ENCODE measurements at places on chromosomes 6 and 20.

DNA sequence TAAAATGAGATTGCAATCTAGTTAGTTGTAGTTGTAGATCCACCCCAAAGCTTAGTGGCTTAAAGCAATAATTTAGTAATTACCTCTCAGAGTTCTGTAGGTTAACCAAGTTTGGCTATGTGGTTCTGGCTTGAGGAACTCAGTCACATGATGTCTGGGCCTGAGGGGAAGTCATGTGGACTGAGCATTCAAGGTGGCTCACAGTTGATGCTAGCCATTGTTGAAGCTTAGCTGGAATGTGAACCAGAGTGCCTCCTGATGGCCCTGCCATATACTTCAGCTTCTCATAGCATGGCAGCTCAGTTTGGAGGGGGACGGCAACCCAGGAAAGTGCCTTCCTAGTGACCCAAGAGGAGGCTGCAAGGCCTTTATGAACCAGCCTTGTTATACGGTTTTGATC lies 263.2 kb upstream of the RNF217 start:
- DNase-seq, result no peak

DNA sequence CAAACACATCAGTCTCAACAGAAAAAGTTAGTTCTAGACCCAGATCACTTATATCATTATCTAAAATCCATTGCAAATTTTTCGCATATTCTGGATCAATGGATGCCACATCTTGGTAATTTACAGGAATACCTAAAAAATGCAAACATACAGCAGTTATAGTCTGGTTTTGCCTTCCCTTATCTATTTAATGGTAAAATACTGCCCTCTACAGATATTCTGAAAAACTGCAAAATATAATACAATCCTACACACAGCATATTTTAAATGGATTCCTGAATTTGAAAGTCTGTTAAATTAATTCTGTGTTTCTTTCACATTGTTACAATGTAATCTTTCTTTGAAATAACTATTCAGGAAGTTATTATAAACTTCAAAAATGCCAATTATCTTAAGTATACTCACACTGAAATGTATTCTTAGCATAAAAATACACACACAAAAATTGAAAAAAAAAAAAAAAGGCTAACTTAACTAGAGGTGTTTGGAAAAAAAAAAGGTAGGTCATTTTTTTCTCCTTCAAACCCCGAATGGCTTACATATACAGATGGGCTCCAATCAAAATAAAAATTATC lies 88.4 kb downstream of the HACE1 start:
- peak; percentile 11 for DNase-seq

DNA sequence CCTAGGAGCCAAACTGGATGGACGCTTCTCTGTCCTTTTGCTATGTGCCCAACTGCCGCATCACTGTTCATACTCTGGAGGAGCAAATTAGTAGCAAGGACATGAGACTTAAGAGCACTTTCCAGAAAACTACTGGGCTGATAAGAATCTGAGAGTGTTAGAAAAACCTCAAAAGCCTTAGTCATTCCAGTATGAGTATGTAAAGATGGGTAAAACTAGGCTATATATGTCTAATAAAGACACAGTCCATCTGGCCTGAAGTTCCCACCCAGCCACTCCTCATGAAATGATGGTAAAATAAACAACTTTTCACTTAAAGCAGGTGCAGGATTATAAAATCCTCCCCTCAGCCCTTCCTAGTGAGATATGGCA lies 30.6 kb downstream of the SHLD1 start:
- no peak for DNase-seq

- no peak for DNase-seq
Observed at GRCh38 chr20:12074111-12074655, 156.5 kb downstream of the BTBD3 start.

- DNase-seq, result no peak
Observed at GRCh38 chr6:127813699-127814027, 87.2 kb downstream of the THEMIS start.

- DNase-seq, result no peak
Observed at GRCh38 chr6:159422041-159422984, 253.1 kb downstream of the FNDC1 start.

- DNase-seq, result peak; percentile 77
Observed at GRCh38 chr20:63473555-63474449, 1.3 kb upstream of the KCNQ2 start.

- no peak for DNase-seq
Observed at GRCh38 chr6:112017760-112018537, 36.0 kb upstream of the CCN6 start.

- DNase-seq, result no peak
Observed at GRCh38 chr20:13432126-13432525, 206.6 kb downstream of the TASP1 start.

- peak; percentile 9 for DNase-seq
Observed at GRCh38 chr6:123965894-123966293, 162.2 kb downstream of the NKAIN2 start.

GRCh38 chr6:6775074-6775473 lies 186.6 kb downstream of the LY86 start:
- DNase-seq, result peak; percentile 76

DNA sequence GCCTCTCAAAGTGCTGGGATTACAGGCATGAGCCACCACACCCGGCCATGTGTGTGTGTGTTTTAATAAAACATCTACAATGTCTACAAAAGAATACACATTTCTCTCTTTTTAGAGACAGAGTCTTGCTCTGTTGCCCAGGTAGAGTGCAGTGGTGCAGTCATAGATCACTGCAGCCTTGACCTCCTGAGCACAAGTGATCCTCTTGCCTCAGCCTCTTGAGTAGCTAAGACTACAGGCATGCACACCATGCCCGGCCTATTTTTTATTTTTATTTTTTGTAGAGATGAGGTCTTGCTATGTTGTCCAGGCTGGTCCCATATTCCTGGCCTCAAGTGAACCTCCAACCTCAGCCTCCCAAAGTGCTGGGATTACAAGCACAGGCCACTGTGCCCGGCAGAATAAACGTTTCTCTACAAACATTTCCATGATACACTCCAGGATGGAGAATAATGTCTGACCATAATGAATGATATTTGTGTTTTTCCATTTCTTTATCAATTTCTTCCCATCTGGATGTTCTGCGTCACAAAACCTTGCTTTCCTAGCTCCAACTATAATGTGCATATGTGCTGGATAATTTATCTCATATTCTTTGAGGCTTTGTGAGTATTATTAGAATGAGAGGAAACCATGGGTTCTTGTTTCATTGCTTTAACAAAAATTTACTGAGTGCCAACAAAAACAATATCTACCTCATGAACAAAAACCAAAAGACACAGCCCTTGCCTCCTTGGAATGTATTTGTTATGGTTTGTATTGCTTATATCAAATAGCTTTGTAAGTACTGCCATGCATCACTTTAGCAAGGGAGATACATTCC lies 28.6 kb upstream of the CCN2 start:
- no peak for DNase-seq

DNA sequence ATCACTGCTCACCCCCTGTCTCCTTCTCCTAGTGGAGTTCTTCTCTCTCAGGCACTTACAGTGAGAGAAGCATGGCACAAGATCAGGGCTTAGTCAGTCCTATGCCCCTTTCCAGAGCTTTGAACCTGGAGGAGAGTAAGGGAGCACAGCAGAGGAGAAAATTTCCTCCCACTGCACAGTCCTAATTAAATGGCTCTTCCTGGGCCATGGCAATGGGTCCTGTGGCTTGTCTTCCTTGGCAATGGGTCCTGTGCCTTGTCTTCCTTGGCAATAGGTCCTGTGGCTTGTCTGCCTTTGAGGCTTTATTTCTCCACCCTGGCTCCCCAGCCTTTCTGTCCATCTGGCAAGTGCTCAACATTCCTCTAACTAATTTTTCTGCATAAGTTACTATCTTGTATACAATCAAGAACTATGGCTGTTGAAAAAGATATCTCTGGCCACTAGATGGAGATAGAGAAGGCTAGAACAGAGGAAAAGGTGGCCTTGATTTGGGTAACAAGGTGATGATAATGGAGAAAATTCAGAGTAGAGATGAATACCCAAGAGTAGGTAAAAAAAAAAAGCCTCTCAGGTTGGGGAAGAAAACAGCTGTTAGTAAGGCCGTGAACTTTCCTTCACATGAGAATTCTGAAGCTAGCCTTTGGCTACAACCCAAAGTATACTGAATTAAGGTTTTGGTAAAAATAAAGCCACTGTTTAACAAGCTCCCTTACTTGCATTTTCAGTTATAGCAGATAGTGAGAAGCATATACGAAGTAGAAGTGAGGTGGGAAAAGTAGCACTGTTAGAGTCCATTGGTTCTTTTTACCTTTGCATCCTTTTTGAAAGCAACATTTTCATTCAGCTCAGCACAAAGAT lies 504.9 kb downstream of the DOK5 start:
- DNase-seq, result peak; percentile 3

- DNase-seq, result no peak
Observed at GRCh38 chr20:49614338-49615050, 46.6 kb upstream of the PTGIS start.

- DNase-seq, result no peak
Observed at GRCh38 chr6:128241216-128241615, 279.2 kb downstream of the PTPRK start.

DNA sequence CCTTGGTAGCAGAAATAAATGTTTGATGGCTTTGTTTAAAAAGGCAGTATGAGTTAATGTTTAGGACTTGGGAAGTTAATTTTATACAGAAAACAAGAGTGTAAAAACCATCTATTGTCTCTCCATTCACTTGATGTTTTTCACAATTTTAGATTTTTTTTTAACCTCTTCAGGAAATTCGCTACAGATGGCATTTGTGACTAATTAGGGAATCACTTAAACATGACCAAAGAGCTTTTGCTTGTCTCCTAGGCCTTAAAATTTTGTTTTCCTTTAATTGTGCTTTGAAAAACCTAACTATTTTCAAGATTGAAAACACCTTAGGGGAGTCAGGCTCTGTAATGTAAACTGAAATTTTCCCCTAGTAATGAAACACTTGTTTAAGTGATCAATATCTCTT lies 17.3 kb downstream of the TULP4 start:
- DNase-seq, result no peak

GRCh38 chr6:14671261-14671681 lies 553.7 kb downstream of the CD83 start:
- no peak for DNase-seq

GRCh38 chr6:130933712-130934200 lies 106.5 kb downstream of the SMLR1 start:
- peak; percentile 45 for DNase-seq

DNA sequence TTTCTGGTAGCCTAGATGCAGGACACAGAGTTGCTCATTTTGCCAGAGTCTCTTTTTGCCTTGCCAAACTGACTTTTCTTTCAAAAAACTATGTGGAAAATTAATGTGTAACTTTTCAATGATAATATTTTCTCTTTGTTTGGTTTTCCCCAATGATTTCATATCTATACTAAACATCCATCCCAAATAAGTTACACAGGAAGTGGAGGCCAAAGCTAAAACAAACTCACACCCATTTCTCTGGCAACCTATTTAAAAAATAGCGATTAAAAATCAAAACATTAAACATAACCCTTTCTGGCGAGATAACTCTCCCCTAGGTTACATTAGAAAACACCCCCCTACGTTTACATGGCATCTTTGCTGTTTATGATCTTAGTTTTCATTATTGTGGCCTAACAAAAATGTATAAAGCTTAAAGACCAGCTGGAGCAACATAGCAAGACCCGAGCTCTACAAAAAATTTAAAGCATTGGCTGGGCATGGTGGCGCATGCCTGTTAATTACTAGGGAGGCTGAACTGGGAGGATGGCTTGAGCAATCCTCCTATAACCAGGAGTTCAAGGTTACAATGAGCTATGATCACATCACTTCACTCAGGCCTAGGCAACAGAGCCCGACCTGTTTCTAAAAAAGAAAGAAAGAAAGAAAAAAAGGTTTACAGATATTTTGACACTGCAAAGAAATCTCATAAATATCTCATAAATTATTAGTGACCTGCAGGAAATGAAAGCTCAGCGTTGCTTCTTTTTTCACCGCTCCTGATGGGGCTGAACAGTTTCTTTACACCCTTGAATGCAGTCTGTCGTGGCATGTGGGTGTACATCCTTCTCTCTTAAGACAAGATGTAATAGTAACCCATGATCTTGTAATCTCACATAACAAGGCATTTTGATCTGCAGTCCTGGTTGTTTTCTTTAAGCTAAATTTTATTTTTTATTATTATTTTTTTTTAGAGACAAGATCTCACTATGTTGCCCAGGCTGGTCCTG lies 32.8 kb upstream of the CEP85L start:
- no peak for DNase-seq

DNA sequence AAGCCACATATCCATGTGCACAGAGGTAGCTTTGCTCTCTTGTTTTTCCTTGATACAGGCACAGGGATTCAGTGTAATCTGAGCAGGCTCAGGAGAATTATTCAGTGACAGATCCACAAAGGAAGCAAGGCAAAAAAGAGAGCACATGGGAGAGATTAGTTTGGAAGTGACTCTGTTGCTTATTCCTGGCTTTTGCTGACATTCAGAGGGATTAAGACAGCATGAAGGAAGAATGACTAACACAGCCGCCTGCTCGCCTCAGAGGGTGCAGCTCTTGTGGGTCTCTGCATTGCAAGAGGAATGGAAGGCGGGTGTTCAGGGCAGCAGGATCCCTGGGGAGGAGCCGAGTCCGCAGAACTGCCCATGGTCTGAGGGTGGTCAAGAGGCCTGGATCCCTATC lies 203.4 kb upstream of the KCNQ5 start:
- no peak for DNase-seq

DNA sequence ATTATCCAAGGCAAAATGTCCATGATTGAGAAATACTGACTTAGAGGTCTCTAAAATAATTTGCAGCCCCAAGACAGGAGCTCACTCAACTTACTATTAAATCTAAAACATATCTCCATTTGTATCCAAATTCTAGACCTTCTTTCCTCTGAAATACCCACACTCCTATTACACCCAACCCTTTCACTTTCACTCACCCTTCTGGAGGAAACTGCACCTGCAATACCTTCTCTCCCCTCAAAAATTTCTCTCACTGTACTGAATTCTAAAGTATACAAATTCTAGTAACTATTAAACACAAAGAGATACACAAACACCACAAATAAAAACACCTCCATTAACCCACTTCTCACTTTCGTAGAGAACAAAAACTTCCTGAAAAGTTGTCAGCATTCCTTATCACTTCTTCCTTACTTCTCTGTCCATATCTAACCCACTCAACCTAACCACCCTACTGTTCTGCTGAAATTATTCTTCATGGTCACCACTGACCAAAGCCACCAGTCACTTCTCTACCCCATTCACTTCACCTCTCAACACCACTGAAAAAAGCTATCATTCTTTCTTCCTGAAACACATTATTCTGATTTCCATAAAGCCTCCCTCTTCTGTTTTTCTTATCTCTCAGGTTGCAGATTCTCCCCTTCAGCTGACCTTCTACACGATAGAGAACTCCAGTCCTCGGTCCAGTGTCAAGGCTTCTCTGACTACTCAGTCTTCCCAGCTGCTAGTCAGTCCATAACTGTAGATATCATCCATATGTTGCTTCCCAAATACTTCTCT lies 12.0 kb downstream of the LMBRD1 start:
- no peak for DNase-seq

GRCh38 chr20:50844430-50845100 lies 49.7 kb downstream of the BCAS4 start:
- no peak for DNase-seq

DNA sequence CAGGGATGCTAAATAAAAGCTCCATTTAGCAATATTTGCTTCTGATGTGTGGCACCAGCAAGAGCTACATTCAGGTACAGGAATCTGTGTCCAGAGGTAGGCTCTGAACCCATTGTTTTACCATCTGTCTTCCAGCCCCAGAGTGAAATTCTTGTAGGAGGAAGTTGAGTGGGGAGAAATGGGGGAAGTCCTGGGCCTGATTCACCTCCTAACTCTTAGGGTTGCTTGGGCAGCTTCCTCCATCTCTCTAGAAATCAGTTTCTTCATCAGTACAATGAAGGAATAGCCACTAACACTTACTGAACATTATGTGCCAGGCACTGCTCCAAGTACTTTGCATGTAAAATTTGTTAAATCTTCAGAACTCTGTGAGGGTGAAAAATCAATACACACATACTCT lies 35.1 kb upstream of the TSPYL1 start:
- DNase-seq, result no peak

Data from NCI-H526 (cell line).